ENCODE measurements at places on chromosomes 5 and 9.

DNA sequence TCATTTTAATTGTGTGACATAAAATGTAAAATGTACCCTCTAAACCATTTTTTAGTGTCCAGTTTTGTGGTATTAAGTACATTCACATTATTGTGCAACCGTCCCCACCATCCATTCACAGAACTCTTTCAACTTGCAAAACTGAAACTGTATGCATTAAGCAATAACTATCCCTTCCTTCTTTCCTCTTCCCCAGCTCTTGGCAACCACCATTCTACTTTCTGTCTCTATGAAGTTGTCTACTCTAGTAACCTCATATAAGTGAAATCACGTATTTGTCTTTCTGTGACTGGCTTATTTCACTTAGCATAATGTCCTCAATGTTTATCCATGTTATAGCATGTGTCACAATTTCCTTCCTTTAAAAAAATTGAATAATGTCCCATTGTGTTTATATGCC lies 142.4 kb downstream of the C9orf152 start:
- DNase-seq: no peak

GRCh38 chr5:64637144-64637543 lies 53.2 kb upstream of the SHISAL2B start:
- no peak for DNase-seq

DNA sequence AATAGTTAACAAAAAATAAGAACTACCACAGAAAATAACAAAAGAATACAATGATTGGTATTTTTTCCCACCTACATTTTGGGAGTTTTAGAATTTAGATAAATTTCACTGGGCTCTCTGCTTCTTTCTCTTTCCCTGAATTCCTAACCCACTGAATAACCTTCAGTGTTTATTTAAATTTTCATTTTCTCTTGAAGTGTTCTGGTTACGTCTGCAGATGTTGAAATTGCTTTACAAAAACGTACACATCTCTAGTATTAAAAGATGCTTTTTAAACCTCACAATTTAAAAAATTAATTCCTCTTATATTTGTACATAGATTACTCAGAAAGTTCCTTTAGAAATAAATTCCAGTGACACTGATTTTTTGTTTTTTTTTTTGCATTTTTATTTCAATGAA lies 158.7 kb upstream of the TUT7 start:
- no peak for DNase-seq

DNA sequence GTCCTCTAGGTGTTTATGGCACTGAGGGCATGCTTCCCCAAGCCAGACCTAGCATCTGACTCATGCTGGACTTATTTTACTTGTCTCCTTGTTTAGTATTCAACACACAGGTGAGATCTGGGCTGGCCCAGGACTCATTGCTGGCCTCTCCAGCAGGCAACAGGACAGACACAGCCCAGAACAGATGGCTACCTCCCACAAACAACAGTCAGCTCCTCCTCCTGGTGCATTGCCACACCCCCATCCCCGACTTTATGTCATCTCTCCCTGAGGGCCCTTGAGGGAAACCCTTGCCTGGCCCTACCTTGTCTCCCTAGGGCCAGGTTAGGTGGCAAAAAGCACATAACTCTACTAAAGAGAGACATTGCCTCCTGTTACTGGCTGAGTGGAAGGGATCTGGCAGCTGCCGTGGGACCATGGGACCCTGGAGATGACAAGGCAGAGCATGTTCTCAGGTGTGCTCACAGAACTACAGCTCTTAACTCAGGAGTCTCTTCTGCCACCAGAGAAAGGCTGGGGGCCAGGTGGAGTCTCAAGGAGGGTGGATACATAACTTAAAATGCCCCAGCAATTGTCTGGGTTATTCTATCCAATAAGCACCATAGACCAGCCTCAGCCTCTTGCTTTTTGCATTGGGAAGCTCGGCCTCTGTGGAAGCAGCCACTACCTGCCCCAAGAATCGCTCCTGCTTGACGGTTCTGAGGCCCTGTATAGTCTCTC lies 2.3 kb downstream of the ACSL6 start:
- DNase-seq: no peak

- DNase-seq: no peak
Observed at GRCh38 chr5:32099486-32100035, 74.6 kb downstream of the GOLPH3 start.

DNA sequence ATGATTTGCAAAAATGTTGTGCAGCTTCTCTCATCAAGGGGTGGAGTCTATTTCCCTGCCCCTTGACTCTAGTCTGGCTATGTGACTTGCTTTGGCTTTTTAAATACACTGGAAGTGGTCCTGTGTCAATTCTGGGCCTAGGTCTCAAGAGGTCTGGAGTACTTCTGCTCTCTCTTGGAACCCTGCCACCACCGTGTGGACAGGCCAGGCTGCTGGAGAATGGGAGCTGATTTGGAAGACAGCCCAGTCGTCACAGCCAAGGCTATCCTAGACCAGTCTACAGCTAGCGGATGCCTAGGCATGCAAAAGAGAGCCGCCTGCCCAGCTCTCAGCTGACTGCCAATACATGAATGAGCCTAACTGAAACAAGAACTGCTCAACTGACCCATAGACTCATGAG lies 56.7 kb upstream of the CLINT1 start:
- DNase-seq: peak; percentile 95

GRCh38 chr5:389197-389821 lies 53.7 kb upstream of the EXOC3 start:
- no peak for DNase-seq

GRCh38 chr5:153835891-153836515 lies 202.7 kb downstream of the FAM114A2 start:
- no peak for DNase-seq

- no peak for DNase-seq
Observed at GRCh38 chr5:23352446-23352845, 155.0 kb upstream of the PRDM9 start.

GRCh38 chr5:124444147-124444775 lies 302.2 kb downstream of the ZNF608 start:
- DNase-seq: no peak

DNA sequence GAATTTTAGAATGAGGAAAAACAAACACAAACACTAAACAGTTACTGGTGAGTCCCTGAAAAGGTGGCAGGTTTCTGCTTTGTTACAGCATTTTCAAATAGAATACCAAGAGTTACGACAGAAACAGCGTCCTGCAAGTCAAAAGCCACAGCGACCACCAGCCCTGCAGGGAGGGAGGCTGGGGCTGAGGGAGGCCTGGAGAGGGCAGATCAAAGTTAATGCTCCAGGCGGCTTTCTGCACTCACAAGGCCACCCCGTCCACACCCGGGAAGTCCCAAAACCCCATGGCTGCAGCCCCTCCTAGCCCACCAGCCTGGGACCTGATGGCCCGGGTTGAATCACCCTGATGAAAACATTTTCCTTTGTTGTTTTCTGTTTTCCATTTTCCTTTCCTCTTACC lies 29.3 kb downstream of the COL23A1 start:
- no peak for DNase-seq

DNA sequence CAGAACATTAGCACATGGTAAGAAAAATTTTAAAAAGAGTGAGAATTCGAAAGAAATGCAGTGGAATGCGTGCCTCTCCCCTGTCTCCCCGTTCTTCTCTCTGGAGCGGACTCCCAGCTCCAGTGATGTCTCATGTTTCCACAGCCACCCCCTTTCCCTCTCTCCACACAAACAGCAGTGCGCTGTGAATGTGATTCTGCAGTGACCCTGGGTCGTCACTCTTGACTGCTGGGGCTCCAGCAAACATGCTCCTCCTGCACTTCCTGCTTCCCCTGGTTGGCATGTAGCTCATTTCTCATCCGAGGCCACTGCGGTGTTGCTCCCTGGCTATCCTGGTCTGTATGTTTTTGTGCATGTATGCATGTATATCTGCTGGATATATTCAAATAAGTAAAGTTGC lies 13.3 kb downstream of the PHF2 start:
- DNase-seq: no peak

- DNase-seq: no peak
Observed at GRCh38 chr5:146765089-146765832, 113.3 kb downstream of the PPP2R2B start.

GRCh38 chr5:113147101-113147508 lies 170.5 kb downstream of the DCP2 start:
- no peak for DNase-seq

DNA sequence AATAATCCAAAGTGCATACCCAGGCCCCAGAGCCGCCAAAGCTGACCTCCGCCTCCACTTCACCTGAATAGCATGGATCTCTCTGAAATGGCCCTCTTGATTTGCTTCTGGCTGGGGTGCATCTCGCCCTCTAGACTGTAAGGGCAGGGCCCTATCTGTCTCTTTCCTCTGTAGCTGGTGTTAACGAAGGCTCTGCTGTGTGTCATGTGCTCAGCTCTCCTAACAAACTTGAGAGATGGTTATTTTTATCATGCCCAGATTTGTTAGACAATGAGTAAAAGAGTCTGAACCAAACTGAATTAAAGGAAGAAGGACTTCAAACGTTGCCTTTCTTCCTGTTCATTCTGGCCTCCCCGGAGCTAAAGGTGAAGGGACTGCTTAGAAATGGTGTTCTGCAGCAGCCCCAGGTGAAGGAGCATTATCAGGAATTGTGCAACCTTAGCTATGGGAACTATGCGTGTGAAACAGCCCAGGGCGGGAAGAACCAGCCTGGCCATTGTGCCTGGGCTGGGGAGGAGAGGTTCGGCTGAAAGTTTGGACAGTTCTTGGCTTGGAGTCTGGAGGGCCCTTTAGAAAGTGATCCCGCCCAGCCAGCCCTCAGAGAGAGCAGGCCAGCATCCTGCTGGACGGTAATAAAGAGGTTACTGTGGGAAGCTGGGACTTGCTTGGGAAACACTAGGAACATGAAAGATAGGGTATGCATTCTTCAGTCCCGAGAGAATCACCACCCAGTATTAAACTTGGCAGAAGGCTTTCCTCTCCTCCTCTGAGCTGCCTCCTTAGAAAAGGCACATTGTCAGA lies 73.5 kb downstream of the WWC1 start:
- DNase-seq: peak; percentile 36

GRCh38 chr9:3290231-3290840 lies 235.5 kb downstream of the RFX3 start:
- no peak for DNase-seq

GRCh38 chr5:151722546-151722945 lies 35.8 kb upstream of the SPARC start:
- no peak for DNase-seq

- no peak for DNase-seq
Observed at GRCh38 chr5:113384782-113385285, 50.0 kb downstream of the TSSK1B start.

DNA sequence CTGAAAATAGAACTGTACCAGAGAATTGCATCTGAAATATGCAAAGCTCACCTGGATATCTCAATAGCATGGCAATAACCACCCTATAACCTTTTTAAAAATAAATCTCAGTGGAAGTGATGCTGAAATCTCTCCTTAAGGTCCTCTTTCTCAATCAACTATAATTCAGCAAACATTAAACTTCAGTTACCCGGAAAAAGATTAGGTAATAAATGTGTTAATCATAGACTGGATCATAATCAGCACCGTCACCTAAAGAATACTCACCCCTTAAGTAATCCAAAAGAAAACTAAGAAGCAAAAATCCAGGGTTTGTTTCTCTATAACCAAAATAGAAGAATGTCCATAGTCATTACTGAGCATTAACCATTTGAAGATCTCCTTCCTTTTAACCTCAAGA lies 44.3 kb upstream of the DENND4C start:
- no peak for DNase-seq

DNA sequence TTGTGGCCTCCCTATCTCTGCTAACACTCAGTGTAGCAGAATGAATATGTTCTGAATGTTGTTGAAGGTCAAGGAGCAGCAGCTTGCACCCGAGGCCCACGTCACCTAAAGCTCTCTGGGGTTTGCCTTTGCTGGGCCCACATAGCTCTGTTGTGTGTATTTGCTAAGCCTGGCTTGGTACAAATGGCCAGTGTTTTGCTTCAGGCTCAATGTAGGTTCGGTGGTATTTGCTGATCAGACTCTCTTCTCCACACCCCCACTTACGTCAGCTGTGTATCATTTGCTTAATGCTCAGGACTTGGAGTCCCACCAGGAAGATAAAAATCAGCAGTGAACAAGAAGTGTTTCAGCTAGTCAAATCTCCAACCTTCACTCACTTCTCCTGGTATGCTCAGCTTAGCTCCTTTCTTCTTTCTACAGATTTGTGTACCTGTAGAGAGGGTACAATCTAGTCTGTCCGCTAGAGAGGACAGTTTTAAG lies 4.8 kb upstream of the RFESD start:
- no peak for DNase-seq

GRCh38 chr5:135433681-135434426 lies 13.3 kb downstream of the DCANP1 start:
- DNase-seq: no peak

GRCh38 chr9:124017051-124017928 lies 5.7 kb downstream of the LHX2 start:
- DNase-seq: no peak

- no peak for DNase-seq
Observed at GRCh38 chr5:78837836-78838235, 147.3 kb downstream of the ARSB start.

- DNase-seq: no peak
Observed at GRCh38 chr9:114396558-114397218, 8.9 kb upstream of the AKNA start.

- DNase-seq: no peak
Observed at GRCh38 chr5:17257705-17258273, 40.4 kb downstream of the BASP1 start.

- DNase-seq: no peak
Observed at GRCh38 chr5:99029172-99029571, 100.4 kb upstream of the CHD1 start.

- no peak for DNase-seq
Observed at GRCh38 chr5:73233053-73233460, 60.1 kb downstream of the TMEM174 start.

DNA sequence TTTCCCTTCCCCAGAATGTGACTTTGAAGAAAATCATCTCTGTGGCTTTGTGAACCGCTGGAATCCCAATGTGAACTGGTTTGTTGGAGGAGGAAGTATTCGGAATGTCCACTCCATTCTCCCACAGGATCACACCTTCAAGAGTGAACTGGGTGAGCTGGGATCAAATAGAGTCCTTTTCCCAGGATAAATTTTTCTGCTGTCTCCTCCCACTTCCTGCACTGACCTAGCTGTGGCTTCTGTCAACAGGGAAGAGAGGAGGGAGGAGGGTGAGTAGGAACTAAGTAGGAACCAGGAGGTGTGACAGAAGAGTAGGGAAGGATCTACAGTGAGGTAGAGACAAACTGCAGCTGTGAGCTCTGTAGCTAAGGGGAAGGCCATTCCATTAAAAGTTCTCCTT lies 69.3 kb downstream of the MAMDC2 start:
- no peak for DNase-seq

DNA sequence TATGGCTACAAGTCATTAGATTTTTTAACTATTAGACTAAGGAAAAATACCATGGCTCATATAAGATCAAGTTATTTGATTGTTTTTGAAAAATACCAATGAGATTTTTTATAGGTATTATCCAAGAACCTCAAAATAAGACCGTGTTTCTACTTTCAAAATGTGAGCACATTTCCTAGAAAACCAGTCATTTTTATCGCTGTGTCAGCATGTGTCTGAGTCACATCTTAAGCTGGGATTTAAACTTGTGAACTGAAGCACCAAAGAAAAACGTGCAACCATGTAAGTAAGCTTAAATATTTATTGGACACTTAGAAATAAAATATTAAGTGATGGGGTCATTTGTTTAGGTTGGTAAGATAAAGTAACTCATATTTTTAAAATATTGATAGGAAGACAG lies 1676.0 kb upstream of the NUDT12 start:
- DNase-seq: no peak

Data from left cardiac atrium (tissue), 4 donors.